KG1 (cell line): ENCODE measurements at places on chromosomes 11 and 22.

DNA sequence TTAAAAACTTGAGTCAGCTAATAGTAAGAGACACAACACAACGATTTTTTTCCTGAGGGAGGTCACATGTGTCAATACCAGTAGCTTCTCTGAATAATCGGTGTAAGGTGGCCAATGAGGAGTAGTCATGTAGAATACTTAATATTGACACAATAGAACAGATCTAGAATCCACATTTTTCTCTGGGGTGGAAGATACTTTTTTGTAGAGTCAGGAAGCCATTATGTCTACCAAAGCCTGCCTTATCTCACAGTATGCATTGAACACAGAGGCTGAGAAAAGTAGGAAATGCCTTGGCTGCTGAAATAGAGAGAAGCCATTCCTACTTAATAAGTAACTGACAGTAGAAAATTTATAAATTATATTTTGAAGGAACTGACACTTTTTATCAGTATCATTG, 725.0 kb downstream of the METTL15 start:
- no peak for DNase-seq

DNA sequence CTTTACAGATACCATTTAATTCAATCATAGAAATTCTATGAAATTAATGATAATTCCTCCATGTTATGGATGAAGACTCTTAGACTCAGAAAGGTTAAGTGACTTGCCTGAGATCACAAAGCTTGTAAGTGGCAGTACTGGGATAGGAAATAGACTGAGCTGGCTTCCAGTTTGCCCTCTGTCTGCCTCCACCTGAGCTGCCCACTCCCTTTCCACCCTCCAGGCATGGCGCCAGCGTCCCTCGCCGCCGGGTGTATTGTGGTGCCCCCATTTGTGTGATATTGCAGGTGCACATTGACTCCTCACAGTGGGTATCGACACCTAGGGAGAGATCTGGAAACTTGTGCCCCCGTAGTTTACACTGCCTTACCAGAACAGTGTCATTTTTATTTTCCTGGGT, 9.4 kb upstream of the RPS3 start:
- DNase-seq, result no peak

- DNase-seq, result no peak
These were observed 25.7 kb upstream of the CRTAM start for GRCh38 chr11:122812638-122813037.

GRCh38 chr11:90343673-90344072, 120.8 kb upstream of the CHORDC1 start:
- no peak for DNase-seq
